ENCODE measurements at places on chromosomes 11 and 22.

DNA sequence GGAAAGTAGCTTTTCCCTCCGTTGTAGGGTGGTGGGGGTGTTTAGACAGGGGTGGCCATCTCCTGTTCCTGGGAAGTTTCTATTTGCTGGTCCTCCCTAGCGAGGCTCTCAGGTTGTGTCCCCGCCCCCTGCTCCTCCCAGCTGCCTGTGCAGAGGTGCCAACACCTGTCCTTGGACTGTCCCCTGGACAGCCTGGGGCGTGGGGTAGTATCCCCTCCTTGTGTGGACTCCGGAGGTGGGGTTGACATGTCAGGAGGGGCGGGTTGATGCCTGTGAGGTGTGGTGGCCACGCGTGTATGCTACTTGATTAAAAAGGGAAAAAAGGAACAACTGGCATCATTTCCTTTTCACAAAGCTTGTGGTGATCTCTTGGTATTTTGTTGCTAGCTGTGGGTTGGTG lies 14.3 kb upstream of the RANBP1 start:
- no peak for DNase-seq

DNA sequence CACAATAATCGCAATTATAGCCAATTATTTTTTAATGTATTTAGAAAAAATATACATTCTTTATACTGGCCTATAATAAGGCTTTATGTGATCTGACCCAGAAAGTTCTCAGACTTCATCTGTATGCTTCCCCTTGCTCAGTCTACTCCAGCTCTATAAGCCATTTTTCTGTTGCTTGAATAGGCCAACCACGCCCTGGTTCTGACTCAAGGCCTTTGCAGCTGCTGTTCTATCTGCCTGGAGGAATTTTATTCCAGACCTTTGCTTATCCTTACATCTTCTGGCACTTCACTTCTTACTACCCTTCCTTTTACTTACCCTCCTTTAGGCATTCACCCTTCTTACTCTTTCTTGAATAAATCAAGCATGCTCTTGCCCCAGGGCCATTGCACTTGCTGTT lies 54.9 kb upstream of the PDE3B start:
- DNase-seq: no peak

- no peak for DNase-seq
Measured at GRCh38 chr11:134660416-134660815, 248.4 kb upstream of the B3GAT1 start.

DNA sequence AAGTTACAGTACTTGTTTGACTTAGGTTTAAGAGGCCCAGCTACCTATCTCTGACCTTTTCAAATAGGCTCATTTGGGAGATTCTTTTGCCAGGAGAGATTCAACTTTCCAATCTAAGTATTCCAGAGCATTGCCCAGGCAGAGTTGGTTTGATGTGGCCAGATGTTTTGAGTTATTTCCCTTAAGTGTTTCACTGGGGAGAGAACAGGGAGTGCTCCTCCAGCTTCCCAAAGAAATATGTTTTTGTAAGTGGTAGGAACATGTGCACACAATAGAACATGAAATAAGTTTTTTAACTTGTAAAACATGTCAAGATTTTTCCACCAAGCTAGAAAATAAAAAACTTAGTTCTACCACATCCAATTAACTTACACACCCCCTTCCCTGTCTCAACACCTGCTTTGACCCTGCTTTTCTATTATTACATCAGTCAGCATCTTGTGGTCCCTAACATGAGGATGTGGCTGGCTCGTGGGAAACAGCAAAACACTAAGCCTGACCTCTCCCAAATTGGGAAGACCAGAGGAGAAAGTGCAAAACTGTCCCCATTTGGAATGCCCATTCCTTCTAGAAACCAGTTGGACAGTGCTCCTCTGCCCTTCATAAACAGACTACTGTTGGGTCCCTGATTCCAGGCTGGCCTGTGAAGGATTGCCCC lies 70.4 kb upstream of the RASSF10 start:
- DNase-seq: no peak

DNA sequence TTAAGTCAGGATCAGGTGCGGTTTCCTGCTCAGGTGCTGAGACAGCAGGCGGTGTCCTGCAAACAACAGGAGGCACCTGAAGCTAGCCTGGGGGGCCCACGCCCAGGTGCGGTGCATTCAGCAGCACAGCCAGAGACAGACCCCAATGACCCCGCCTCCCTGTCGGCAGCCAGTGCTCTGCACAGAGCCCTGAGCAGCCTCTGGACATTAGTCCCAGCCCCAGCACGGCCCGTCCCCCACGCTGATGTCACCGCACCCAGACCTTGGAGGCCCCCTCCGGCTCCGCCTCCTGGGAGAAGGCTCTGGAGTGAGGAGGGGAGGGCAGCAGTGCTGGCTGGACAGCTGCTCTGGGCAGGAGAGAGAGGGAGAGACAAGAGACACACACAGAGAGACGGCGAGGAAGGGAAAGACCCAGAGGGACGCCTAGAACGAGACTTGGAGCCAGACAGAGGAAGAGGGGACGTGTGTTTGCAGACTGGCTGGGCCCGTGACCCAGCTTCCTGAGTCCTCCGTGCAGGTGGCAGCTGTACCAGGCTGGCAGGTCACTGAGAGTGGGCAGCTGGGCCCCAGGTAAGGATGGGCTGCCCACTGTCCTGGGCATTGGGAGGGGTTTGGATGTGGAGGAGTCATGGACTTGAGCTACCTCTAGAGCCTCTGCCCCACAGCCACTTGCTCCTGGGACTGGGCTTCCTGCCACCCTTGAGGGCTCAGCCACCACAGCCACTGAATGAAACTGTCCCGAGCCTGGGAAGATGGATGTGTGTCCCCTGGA lies at the start of gene MYO7A:
MYO7A (plus strand) TSS at position 327 of the 772 bp plus-strand sequence. CDS start 2,389 bp downstream, outside the sequence.
- no peak for DNase-seq

- no peak for DNase-seq
Measured at GRCh38 chr22:47574556-47574955, 812.1 kb downstream of the TBC1D22A start.

DNA sequence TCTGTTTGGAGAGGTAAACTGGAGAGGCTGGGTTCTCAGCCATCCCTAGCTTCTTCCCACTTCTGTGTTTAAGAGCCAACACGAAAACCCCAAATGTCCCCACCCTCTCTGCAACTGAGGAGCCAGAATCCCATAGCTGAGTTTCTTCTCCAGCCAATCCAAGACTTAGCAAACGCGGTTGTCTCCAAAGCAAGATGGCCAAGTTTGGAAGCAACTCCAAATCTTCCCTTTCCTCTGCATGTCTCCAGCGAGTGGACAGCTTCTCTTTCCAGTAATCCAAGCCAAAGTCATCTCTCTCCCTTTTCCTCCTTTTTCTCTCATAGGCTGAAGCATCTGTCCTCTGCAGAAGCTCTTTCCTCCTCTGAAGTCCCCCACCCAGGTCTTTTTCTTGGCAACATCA lies 539.2 kb downstream of the MIAT start:
- DNase-seq: no peak

DNA sequence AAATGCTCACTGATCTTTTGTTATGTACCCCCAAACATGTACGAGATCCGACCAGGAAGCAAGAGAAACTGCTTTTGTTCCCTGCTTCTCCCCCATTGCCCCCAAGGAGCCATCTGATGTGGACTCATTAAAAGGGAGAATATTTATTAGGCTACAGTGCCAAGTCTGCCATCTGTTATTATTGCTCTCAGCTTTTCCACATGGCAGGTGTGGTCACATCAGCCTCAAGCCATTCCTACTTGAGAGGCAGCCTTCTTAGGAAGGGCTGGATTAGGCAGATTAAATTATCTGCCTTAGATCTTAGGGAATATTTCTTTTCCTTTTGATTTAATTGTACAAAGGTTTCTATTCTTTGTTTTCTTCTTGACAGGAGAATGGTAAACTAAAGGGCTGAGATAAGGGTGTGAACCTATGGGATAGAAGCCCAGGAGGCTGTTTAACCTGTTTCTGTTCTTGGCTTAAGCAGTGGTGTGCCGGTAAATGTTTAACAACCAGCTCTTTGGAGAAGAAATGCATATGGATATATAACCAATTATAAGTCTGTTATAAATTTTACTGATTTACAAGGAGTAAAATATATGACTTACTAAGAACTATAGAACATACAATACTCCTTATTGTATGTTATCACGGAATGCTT lies 88.8 kb downstream of the PDHX start:
- no peak for DNase-seq

DNA sequence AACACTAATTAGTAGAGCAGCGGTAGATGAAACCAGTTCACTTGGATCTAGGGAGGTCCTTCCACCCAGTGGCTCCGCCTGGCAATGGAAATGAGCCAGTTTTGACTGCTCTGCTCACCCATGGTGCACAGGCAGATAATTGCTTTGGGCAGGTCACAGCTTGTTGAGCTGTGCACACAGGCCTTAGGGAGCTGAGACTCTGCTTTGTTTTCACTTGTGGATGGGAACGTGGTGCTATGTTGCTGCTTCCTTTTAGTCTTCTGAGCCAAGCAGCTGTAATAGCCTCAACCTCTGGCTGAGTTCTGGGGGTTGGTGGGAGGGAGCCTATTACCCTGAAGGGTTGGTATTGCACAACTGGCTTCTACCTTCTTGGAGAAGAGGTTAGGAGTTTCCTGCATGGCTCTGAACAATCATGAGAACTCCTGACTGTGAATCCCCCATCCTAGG lies 262.3 kb upstream of the MTNR1B start:
- DNase-seq: no peak

DNA sequence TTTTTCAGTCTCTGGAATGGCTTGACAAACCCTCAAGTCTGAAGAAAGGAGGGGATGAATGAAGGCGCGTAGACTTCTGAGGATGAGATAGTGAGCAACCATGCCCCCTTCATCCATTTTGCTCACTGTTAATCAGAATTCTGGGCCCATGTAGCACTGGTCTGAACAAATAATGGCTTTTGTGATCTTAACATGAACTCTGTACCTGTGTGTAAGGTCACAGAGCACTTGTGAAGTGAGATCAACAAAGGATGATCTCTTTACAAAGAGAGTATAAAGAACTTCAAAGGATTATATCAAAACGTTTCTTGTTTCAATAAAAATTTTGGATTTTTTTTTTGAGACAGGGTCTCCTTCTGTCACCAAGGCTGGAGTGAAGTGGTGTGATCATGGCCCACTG lies 976.7 kb downstream of the OPCML start:
- no peak for DNase-seq

GRCh38 chr11:112789481-112789880 lies 171.7 kb upstream of the NCAM1 start:
- no peak for DNase-seq

DNA sequence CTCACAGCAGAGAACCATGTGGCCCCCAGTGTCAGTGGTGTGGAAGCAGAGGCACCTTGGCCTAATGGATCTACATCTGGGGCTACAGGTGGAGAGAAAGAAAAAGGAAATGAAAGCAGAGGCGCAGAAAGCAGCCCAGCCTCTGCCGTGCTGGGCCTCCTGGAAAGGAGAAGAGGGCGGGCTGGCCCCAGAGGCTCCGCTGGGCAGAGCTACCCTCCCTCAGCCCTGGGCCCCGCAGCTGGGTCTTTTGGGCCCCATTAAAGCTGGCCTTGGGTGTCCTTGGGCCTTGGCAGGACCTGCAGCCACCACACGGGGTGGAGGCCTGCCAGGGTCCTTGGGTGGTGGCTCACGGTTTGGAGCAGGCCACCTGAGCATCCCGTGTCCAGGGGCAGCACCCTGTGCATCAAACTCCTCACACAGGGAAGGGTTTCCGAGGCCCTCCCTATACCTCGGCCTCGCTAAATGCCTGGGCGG lies 31.6 kb upstream of the GAL start:
- DNase-seq: no peak

- no peak for DNase-seq
Measured at GRCh38 chr11:127393460-127393997, 393.0 kb upstream of the KIRREL3 start.

DNA sequence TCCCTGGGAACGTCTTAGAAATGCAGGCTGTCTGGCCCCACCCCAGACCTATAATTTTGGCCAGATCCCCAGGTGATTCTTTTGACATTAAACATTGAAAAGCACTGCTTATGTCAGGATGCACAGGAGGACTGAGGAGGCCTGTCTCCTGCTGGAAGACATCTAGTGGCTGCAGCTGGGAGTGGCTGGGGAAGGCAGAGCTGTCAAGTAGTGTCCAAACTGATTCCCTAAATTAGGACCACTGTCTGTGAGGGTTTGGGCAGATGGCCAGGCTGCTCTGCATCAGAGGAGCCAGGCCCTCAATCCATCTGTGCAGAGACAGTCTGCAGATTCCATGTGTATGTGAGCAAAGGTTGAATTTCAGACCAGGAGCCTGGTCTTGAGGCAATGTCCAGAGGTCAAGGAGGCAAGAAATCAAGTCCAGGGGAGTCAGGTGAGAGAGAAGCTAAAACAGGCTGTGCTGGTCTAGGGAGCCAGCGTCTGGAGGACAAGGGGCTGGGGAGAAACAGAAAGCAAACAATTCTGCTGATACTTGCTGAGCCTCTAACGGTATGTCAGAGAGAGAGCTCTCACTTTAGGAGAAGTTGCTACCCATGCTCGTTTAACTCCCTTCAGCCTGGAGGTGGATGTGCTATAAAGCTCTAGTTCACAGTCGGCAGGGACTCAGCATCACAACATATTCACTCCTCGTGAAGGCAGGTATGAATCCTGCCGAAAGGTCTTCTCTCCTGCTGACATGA lies 15.3 kb upstream of the SYTL2 start:
- DNase-seq: peak; percentile 57

DNA sequence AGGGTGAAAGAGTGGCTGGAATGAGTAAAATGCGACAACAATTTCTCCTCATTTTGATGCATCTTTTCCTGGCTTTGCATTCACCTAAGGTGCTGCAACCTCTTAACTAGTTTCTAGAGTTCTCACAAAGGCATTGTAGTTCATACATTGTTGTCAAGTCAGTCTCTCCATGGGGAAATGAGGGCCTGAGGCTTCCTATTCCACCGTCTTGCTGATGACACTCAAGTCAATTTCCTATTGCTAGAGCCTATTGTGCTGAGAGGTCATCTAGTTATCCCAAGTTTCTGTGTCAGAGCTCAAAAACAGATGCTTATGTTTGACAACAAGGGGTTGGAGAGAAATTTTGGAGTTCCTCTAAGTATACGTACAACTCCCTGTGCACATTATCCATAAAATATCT lies 11.6 kb upstream of the MS4A6A start:
- DNase-seq: no peak

DNA sequence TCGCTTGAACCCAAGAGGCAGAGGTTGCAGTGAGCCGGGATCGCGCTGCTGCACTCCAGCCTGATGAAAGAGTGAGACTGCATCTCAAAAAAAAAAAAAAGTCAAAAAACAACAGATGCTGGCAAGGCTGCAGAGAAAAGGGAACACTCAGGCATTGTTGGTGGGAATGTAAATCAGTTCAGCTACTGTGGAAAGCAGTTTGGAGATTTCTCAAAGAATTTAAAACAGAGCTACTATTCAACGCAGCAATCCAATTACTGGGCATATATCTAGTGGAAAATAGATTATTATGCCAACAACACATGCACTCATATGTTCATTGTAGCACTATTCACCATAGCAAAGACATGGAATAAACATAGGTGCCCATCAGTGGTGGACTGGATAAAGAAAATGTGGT lies 89.7 kb downstream of the EFCAB6 start:
- DNase-seq: no peak
